Fibroblast of skin of abdomen (primary cell): ENCODE measurements at places on chromosomes 7 and 10.

- DNase-seq: no peak
Observed at GRCh38 chr10:109393425-109393824, 529.9 kb downstream of the XPNPEP1 start.

- no peak for DNase-seq
Observed at GRCh38 chr7:30887464-30887872, 24.2 kb upstream of the AQP1 start.

- no peak for DNase-seq
Observed at GRCh38 chr10:69573056-69573806, at the start of gene NEUROG3. NEUROG3 (minus strand) TSS chr10:69573422; CDS start chr10:69573043, 379 bp downstream.

- DNase-seq: no peak
Observed at GRCh38 chr10:73979141-73979808, 18.6 kb upstream of the VCL start.

DNA sequence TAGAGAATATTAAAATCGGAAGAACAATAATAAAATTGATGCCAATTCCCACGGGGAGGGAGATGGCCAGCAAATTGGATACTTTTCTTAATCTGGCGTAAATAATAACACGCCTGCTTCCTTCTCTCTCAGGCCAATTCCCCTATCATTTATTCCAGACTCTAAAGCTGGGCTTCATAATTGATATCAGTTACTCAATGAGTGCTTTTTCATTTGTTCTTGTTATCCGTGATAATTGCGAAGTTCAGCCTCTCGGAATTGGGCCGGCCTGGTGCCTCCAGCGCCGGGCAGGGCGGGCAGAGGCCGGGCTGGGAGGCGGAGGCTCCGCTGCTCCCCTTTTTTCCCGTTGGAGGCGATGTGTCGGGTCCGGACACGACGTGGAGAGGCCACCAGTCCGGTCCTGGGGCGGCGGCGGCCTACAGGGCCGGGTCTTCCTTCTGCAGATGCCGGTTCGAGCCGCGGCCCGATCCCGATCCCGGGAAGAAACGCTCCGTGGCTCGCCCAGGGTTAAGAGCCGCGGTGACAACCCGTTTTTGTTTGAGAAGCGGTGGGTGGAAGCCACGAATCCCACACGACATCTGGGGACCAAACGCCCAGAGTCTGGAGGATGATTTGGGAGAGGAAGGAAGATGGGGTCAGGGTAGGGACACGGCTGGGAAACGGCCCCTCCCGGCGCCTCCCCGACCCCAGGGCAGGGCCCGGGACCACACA lies 13.6 kb downstream of the UNCX start:
- no peak for DNase-seq

GRCh38 chr7:10429511-10429910 lies 544.2 kb upstream of the PHF14 start:
- no peak for DNase-seq

DNA sequence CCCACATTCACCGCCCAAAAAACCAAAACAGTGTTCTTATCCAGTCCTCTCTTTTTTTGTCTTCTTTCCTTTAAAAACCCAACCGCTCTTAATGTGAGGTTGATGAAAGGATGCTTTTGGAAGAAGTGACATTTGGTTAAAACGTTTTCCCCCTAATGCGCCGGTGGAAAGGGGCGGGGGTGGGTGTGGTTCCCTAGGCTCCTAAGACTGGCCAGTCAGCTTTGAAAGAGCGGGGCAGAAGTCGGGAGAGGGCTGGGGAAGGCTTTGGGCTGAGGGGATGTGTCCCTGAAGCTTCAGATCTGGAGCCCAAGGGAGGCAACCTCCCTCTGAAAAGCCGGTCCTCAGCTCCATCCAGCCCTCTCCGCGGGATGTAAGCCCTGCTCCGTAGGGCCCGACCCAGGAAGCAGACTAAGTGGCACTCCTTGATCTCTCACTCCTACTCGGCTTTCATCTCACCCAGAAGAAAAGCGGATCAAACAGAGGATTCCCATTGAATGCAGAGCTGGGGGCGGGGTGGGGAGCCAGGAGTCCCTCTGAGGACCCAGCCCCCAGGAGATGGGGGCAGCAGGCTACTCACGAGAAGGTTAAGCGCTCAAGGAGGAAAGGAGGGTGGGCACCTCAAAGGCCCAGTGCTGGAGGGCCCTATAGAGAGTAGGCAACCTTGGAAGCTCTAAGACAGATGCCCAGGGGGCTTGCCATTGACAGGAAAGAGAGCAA lies 2.4 kb upstream of the EVX1 start:
- DNase-seq: no peak

DNA sequence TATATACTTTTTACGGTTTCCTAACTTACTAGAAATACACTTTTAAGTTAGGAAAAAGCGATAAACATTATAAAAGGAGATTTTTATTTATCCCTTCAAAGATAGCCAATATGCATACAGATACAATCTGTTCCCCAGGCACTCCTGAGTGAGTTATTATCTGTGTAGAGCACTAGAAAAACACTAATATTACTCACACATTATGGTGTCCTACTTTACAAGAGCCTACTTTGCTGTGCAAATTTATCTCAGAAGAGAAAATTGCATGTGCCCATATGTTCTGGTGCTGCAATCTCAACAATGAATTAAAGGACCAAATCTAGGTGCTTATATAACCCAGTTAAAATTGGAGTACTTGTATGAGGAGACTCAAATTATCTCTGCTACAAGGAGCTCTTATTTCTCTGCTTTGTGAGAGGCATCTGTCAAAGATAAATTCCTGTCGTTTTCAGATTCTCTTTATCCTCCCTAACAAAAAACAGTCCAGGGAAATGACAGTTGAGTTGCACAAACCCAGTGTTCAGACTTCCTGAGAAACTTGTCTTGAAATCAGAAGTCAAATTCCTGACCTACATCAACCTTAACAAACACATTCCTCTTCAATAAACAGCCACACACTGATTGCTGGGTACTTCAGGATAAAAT lies 28.9 kb downstream of the CPA1 start:
- DNase-seq: peak; percentile 41
